CD8-positive, alpha-beta memory T cell (primary cell): ENCODE measurements at places on chromosomes 7 and 10. TPM values are rescaled to one million over a fixed set of nuclear protein-coding genes. Genes with fewer than 3 reads are reported as not detected.

DNA sequence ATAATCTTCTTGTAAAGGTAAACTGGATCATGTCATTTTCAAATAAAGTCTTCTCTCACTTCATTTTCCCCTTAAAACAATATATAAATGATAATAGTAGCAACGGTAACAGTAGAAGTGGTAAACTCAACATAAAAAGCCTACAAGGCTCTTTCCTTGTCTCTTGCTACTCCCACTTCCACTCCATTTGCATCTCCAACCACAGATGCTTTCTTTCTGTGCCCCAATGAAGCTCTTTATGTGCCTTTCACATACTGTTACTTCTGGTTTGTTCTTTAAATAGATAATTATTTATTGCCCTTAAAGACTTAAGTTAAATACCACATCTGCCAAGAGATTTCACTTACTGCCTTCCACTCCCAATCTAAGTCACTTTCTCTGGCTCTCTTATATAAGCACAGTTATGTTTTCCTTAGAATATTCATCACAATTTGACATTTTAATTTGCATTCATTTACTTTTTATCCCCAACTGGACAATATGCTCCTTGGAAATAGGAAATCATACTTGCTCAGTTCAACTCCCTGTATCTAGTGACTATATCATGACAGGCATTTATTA, 149.9 kb downstream of the CRPPA start:
- no peak for DNase-seq

DNA sequence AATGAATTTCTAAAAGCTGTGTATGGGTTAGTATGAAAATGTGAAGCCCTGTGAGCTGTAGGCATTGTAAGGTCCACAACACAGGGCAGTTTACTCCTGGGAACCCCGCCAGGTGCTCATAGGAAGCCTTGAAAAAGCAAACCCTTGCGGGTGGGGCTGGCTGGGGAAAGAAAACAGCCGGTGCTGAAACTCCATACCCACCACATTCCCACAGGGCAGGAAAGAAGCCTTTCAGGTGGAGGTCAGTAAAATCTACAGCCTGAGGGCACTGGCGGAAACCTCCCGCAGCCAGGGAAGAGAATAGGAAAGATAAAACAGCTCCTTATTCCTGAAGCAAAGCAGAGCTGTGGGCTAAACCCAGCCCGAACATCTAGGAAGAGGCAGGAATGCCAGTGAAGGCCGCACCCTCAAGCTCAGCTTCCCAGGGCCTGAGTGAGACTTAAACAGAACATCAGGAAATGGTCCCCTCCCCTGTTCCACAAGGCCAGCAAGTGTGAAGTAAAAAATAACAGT, 34.7 kb downstream of the PODXL start:
- DNase-seq: no peak

DNA sequence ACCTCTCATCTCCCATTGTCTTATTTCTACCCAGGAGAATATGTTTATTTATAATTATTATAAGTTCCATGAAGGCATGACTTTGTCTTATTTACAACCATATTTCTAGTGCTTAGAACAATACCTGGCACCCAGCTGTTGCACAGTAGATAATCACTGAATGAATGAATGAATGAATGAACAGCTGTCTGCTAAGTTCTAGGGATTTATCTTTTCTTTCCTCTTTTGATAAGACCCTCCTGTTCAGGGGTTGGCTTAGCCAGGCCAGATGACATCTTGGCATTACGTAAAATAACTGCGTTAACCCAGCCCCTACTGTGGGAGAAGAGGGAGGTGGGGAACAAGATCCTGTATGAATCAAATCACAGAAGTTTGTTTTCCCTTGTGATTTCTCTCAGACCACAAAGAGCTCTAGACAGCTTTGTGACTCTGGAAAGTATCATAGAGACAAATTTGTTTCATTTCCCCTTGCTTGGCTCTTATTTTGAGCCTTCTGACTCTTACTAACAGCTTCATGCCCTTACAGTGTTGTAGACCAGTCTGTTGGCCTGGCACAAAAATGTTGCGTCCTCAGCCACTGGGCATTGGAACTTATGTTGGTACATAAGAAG, 8.4 kb downstream of the ZNF862 start:
- DNase-seq: no peak

DNA sequence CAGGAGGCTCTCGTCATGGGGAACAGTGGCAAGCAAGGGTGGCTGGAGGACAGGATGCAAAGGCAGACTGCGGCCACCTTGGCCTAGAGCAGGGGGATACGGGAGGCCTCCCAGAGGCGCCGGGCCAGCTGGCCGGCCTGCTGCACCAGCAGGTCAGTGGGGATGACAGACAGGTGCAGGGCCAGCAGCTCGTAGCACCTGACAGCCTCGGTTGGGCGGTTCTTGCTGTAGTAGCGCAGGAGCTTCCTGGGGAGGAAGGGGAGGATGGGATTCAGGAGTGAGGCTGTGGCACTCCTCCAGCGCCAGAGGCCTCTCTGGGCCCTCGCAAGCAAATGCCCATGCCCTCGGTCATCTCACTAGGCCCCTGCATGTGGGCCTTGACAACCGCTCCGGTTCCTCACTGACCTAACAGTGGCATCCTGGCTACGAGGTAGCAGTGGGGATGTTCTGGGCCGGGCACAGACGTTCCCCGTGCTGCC, 2.5 kb upstream of the PYROXD2 start:
- no peak for DNase-seq

GRCh38 chr10:32256613-32257437, 90.1 kb downstream of the EPC1 start:
- DNase-seq: peak; percentile 57

DNA sequence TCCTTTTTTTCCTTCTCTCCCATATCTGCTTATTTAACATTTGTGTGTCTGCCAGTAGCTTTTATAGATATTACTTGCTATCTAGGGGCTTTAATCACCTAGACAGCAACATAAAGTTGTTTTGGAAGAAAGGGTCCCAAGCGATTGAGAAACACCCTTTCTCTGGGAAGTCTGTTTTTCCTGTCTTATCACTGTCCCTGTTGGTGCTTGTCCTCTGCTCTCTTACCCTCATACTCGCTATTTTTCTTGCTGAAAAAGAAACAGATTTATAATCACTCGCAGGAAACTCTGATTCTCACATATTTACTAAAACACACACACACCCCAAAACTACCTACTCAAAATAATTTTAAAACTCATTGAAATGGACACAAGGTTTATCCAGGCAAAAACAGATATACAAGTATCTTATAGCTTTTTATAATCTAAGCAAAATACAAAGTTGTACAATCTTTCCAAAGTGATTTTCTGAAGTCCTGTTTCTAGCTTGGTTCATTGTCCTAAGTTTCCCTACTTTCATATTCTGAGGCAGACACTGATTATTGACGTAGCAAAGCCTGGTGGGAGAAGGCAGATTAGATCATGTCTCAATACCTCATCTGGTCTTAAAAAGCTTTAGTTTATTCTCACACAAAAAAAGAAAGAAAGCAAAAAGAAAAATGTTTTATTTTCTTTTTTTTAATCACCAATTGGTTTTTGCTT, 157.3 kb downstream of the CACNA2D1 start:
- no peak for DNase-seq

DNA sequence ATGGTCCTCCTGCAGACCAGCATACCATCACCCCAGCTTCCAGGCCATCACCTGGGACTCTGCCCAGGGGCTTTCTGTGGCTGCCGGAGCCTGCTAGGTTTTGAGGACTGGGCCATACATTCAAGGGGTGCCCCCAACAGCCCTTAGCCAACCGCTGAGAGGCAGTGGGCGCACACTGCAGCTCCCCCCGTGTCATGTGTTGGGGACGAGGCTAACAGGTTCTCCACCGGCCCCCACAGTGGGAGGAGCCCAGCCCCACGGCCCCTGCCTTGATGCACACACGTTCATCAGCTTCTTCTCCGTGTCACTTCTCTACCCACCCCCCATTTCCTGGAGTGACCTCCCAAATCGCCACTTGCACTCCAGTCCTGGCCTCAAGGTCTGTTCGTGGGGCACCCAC, 543.2 kb upstream of the FOXK1 start:
- DNase-seq: no peak

DNA sequence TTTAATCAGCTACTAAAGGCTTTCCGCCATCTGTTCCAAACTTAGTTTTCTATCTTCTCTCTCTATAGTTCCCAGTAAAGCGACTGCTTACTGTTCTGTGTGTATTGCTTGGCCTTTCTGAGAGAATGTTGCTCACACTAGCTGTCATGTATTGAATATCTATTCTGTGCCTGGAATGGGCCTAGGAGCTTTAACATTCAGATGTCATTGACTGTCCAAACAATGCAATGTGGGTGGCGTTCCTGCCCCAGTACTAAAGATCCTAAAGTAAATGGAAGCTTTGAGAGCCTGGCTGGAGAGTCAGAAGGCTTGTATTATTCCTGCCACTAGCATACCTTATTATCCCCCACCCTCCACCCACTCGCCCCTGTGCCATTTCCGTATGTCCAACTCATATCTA, 163.5 kb downstream of the SDHAF3 start:
- DNase-seq: no peak

- DNase-seq: no peak
Measured at GRCh38 chr7:105800442-105800841, 76.0 kb downstream of the ATXN7L1 start.

Gene TRIM74
- not detected for polyA plus RNA-seq
